Left lung (tissue), 14 donors: ENCODE measurements at places on chromosomes 2 and 18. TPM values are rescaled to one million over a fixed set of nuclear protein-coding genes. Genes with fewer than 3 reads are reported as not detected.

ALPI gene
- total RNA-seq, result not detected

CIB4 gene
- total RNA-seq, result not detected

ZNF396 gene
- total RNA-seq, result 3.5 TPM

SERPINB10 gene
- total RNA-seq, result 0.58 TPM

AQP12A gene
- not detected for total RNA-seq

TLX2 gene
- total RNA-seq, result not detected
